Myocyte (in vitro differentiated cells): ENCODE measurements at places on chromosomes 2 and 18. TPM values are rescaled to one million over a fixed set of nuclear protein-coding genes. Genes with fewer than 3 reads are reported as not detected.

DNA sequence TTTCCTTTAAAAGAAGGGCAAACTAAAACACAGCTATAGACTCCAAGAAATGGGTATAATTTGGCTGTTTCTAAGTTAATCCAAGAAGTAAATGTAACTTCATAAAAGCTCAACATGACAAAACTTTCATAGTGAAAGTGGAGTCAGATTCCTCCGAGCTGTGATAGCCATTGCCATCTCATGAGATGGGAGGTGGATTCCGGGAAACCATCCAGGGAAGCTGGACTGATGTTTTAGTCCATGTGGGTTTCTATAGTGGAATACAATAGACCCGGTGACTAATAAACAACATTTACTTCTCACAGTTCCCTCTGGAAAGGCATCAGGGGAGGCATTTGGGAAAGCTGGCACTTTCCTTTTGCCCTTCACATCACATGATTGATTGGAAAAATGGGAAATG lies 10.0 kb upstream of the LAPTM4A start:
- peak; percentile 35 for DNase-seq

GRCh38 chr18:78587626-78588600 lies 391.7 kb upstream of the SALL3 start:
- no peak for DNase-seq

Gene GPR155
- total RNA-seq, result 5.6 and 7.3 TPM in 2 replicates

GRCh38 chr2:207828361-207829057 lies 58.8 kb upstream of the FZD5 start:
- no peak for DNase-seq

DNA sequence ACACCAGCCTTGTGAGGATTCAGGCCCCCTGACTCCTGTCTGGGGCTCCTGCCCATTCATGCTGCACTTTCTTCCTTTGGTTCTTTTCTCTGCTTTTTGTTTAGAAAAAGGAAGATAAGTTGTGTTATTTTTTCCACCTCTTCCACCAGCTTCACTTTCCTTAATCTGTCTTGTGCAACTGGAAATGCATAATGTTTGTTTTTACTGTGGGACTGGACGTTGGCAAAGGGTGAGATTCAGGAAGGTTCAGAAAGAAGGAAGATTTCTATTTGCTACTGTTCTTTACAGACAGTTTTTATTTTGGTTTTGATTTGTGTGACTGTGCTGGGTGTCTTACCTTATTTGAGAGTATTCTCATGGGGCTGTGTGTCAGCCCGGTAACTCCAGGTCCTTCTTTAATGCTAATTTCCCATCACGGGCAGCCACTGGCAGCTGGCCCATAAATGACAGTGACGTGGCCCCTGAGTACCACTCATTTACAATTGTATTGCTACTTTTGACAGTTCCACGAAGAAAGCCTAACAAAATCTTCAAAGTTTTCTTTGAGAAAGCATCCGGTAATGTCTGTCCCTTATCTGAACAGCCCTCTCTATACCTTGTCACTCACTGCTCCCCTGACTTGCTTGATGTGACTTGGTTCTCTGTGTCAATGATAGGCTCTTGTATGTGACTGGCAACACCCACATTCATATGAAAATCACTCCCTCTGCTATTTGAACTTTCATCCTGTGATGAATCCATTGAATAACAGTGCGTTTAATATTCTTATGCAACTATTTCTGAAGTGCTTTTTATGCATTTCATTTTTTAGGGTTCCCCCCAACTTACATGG lies 32.7 kb downstream of the RHBDD1 start:
- no peak for DNase-seq
